Astrocyte of the cerebellum (primary cell): ENCODE measurements at places on chromosomes 3 and 15.

GRCh38 chr3:99859825-99860224 lies 42.2 kb downstream of the CMSS1 start:
- DNase-seq: peak; percentile 56

DNA sequence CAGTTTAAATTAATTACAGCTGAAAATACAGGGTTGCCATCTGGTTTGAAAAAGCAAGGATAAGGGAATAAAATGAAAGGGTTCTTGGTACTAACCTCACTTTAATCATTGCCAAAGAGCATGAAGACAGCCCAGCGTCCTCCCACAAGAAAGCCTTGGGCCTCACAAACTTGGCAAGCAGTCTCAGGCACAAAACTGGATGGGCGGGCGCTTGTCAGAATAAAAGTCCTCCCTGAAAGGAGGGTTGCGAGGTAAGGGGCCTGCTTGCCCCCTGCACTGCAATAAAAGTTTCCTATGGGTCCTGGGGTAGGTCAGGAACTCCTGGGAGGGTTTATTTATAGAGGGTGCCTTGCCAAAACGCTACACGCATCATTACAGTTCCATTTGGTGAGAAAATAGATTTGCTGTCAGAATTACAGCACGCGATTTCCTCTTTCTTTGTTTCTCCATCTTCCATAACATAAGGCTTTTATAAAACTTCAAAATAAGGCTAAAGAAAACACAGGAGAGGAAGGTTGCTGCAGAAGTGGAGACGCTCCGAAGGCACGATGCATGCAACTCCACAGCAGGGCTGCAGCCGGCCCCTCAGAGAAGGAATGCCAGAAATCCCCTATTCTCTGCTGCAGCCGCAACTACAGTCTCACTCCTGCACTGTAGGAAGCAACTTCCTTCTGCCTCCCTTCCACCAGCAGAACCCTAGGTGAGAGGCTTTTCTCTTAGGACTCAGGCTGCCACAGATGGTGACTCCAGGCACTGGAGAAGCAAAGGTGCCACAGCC lies 61.3 kb downstream of the VGLL4 start:
- peak; percentile 89 for DNase-seq

DNA sequence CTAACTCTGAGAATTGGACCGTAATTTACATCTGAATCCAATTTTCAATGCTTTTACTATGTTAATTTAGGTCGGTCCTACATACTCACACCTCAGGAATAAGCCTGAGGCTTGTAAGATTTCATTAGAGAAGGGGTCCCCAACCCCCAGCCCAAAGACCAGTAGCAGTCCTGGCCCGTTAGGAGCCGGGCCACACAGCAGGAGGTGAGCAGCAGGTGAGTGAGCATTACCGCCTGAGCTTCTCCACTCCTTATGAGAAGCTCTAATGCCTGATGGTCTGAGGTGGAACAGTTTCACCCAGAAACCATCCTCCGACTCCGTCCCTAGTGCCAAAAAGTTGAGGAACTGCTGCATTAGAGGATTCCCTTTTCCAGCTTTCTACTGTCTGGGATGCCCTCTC lies 757.3 kb downstream of the SI start:
- DNase-seq: no peak

GRCh38 chr3:67241084-67241483 lies 243.0 kb downstream of the KBTBD8 start:
- DNase-seq: no peak

- no peak for DNase-seq
Measured at GRCh38 chr3:131928593-131928992, 106.2 kb downstream of the CPNE4 start.

- peak; percentile 13 for DNase-seq
Measured at GRCh38 chr3:15860014-15860934, 62.5 kb upstream of the ANKRD28 start.

DNA sequence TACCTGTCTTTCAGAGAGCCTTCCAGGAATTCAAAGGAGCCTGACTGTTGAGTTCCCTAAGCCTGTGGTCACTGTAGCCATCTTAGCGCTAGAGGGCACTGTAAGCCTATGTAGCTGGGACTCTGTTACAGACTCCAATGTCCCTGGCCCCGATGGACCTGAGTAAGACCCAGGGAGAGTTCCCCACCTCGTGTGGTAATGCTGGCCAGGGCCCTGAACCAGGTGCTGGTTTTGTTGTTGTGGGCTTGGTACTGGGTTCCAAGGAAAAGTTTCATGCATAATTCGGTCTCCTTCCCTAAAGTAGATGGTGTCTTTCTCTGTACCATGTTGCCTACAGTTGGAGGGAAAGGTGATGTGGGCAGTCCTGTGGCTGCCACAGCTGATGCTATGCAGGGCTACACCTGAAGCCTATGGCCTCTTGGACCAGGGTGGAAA lies 32.4 kb downstream of the CDAN1 start:
- DNase-seq: peak; percentile 59

GRCh38 chr3:134619301-134619615 lies 31.6 kb downstream of the KY start:
- DNase-seq: no peak

DNA sequence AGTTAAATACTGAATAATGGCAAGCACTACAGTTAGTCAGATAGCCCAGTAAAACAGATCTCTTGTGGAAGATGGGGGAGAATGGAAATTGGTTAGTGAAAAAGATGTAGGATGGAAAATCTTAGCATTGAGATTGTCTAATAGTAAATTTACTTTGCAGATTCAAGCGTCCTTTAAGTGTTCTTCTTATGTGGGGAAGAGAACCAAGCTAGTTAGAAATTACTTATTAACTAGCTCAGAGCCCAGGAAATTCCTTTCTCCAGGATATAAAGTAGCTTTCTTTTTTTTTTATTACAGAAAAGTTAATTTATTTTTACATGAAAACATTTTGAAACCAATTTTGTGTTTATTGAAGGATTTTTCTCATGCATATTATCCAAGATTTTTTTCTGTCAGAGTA lies 36.7 kb downstream of the TIPARP start:
- no peak for DNase-seq

DNA sequence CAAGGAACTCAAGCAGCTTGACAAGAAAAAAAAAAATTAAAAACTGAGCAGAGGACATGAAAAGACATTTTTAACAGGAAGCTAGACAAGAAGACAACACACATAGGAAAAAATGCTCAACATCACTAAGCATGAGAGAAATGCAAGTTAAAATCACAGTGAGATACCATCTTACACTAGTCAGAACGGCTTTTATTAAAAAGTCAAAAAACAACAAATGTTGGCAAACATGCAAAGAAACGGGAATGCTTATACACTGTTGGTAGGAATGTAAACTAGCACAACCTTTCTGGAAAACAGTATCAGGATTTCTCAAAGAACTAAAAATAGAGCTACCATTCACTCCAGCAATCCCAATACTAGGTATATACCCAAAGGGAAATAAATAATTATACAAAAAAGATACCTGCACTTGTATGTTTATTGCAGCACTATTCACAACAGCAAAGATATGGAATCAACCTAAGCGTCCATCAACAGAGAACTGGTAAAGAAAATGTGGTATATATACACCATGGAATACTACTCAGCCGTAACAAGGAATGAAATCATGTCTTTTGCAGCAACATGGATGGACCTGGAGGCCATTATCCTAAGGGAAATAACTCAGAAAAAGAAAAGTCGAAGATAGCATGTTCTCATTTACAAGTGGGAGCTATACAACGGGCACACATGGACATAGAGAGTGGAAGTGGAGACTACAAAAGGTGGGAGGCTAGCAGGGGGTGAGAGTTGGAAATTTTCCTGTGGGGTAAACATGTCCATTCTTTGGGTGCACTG lies 5.2 kb downstream of the GOLIM4 start:
- no peak for DNase-seq

DNA sequence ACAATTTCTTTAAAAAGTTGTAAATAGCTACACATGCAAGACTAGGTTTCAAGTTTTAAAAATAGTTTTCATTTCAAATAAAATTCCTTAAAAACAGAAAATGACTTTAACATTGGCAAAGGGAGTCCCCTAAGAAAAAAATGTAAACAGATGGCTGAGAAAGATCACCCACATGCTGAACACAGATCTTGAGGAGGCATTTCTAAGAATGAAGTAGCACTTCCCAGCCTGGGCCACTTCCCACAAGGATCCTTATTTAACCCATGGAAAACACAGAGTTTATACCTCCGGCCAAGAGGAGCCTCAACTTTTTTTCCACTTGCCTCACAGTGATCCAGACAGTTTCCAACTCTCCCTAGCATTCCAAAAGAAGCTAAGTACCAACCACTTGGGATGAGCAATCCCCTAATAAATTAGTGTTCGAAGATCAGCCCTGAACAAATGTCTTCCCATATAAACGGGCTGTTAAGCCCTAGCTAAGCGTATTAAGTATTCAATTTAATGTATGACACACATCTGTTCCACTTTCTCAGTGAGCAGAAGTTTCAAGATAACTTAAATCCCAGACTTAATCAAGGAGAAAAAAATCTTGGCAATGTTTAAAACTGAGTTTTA lies 61.4 kb downstream of the GADL1 start:
- DNase-seq: no peak
